Left lobe of liver (tissue), 2 donors: ENCODE measurements at places on chromosomes 2 and 18. TPM values are rescaled to one million over a fixed set of nuclear protein-coding genes. Genes with fewer than 3 reads are reported as not detected.

FBXO15 gene
- total RNA-seq, result 0.58 TPM

MFSD2B gene
- not detected for total RNA-seq

MYOM1 gene
- total RNA-seq, result 4.9 TPM

CD207 gene
- not detected for total RNA-seq

TUBB8B gene
- total RNA-seq, result not detected

MARCHF7 gene
- 25.3 TPM for total RNA-seq

TNFRSF11A gene
- 1.1 TPM for total RNA-seq

SEMA4F gene
- 2.6 TPM for total RNA-seq
